ENCODE measurements at places on chromosomes 5 and 9.

DNA sequence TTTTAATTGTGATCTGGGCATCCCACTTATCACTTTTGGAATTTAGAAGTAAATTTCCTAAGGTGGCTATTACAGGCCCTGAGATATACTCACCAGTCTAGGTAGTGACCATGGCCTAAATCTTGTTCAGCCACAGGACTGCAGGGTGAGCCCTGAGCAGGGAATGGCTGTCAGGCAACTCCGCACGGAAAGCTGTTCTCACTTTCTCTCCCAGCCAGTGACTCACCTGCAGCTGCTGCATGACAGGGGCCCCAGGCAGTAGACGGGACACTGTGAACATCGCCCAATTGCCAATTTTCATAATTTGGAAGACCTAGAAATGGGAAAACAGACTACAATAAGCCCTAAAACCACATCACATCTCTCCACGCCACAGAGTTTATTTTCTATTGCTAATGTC lies 69.6 kb upstream of the TAF1L start:
- DNase-seq = no peak

DNA sequence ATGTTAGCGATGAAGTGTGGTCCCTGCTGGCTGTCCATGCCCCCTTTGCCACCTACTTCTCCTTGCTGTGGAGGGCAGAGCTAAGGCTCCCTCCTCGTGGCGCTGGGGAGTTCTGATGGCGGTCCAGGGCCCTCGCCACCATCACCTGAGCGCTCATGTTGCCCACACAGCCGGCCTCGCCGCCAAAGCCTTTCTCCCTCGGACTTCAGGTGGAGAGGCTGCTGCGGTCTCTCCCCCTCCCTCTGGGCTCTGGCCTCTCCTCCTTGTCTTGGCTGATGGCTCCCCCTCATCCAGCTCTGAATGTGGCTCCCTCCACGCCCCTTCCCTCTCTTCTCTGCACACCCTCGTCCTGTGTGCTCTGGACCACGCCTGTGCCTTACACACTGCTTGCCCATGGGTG lies 14.5 kb upstream of the LPCAT1 start:
- DNase-seq = no peak

DNA sequence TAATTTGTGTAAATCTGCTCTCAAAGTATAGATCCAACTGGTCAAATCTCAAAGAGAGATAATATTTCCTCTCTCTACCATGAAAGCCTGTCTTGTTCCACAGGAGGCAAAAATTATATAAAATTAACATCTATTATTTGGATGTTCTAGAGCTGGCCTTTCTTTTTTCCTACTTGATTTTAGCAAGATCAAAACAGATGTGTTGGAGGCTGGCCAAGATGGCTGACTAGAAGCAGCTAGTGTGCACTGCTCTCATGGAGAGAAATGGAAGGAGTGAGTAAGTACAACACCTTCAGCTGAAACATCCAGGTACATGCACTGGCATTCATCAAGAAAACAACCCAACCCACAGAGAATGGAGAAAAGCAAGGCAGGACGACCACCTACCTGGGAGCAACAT lies 298.6 kb upstream of the SLC24A2 start:
- no peak for DNase-seq

DNA sequence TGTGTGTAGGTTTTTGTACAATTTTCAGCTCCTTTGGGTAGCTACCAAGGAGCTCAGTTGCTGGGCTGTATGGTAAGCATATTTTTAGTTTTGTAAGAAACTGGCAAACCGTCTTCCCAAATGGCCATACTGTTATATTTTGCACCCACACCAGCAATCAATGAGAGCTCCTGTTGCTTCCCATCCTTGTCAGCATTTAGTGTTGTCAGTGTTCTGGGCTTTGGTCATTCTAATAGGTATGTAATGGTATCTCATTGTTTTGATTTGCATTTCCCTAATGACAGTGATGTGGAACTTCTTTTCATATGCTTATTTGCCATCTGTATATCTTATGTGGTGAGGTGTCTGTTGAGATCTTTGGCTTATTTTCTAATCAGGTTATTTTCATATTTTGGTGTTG lies 320.1 kb downstream of the MLLT3 start:
- DNase-seq = no peak

DNA sequence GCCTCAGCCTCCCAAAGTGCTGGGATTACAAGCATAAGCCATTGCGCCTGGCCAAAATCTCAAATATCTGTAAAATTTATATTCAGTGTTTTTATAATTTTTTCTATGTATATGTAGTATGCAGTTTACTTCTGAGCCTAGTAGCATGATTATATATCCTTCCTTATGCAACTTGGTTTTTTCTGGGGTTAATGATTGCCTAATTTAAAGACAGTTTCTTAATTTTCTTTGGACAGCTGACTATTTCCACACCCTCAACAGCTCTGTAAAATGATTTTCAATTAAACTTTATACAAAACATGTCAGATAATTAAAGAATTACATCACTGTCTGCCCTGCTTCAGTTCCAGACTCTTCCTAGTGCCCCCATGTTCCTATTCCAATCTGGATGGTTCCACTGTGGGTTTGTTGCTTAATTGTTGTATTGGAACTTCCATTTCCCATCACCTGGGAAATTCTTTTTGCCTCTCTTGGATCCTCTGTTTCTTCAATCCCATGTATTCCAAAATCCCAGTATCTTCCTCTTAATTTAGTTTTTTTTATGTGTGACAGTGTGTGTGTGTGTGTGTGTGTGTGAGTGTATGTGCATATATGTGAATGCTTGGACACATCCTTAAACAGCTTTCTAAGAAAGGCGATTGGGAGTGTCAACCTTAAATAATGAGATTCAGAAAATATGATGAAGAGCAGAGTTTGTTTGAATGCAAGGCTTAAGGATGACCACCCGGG lies 53.2 kb downstream of the C5orf22 start:
- DNase-seq = no peak

DNA sequence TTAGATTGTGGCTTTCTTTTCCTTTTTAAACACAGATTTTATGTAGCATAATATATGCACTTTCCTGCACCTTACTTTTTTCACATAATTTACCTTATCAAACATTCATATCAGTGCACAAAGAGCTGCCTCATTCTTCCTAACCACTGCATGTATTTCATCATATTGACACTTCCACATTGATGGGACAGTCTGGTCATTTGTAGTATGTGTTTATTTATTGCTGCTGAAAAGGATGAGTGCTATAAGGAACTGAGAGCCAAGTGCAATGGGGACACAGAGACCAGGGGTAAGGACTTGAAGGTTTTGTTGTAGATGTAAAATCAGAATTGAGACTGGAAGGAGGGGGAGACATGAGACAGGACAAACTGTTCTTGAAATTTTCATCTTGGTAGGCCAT lies 193.8 kb downstream of the SMARCA2 start:
- no peak for DNase-seq

DNA sequence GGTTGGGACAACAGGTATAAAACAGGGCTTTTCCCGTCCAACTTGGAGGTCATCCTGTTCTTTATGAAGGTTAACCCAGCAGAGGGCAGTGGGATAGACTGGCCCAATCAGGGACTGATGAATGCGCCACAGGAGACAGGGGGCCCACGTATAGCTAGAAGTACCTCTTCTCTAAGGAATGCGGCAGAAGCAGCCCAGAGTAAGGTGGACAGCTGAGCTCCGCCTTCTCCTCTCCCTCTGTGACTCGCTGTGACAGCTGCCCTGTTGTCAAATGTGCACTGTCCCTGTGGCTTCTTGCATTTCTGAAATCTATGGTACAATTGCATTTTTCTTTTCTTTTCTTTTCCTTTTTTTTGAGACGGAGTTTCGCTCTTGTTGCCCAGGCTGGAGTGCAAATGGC lies 306.6 kb downstream of the FBXL7 start:
- DNase-seq = no peak

DNA sequence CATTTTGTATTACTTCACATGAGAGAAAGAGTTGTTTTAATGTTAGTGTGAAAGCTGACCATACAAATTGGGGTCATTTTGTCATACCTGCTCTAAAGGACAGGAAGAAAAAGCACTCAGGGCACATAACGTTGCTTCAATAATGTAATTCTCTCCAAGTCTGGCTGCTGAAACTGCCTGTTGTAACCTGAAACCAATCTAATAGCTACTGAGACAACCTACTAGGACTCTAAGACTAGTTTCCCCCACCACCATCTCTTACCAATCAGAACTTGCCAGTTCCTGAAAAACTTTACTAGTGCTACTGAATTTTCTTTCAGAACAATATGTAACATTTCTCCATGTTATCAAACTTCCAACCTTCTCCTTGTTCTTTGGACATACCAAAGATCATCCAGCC lies 374.7 kb downstream of the PTPRD start:
- DNase-seq = no peak

DNA sequence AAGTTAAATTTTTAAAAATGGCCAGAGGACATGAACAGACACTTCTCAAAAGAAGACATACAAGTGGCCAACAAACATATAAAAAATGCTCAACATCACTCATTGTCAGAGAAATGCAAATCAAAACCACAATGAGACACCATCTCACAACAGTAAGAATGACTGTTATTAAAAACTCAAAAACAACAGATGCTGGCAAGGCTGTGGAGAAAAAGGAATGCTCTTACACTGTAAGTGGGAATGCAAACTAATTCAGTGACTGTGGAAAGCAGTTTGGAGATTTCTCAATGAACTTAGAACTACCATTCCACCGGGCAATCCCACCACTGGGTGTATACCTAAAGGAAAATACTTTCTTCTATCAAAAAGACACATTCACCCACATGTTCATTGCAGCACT lies 168.5 kb upstream of the PIK3R1 start:
- DNase-seq = peak; percentile 64

DNA sequence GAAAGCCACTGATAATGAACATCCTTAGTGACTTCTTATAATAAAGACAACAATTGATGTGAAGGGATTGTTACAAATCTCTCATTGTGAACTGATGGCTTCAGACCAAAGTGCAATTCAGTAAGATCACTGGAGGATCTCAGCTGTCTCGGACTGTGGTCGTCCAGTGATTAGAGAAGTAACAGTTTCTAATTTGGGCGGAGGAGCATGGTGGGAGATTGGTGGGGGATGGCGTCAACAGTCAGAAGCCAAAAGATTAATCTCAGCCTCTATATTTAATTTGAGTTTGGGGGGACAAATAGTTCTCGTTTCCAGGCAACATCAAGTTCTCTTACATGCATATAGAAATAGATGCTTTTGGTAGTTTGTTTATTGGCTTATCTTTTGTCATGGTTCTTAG lies 11.4 kb downstream of the GZMK start:
- DNase-seq = no peak

GRCh38 chr9:83665580-83666200 lies 42.1 kb downstream of the UBQLN1 start:
- DNase-seq = no peak

DNA sequence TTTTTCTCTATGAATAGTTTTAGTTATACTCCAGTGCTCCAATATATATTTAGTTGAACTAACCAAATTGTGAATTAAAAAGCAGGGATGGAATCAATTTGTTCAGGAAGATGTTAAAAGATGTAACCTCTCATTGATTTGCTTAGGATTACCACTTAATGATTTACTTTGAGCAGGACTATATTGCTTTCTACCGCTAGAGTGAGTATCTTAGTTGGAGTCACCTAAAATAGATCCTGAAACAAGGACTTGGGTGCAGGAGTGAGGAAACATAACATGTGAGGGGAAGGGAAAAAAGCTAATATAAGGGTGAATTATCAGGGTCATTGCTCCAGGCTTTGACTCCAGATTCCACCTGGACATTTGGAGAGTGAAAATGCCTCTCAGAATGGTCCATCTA lies 2277.4 kb upstream of the C9orf72 start:
- no peak for DNase-seq

DNA sequence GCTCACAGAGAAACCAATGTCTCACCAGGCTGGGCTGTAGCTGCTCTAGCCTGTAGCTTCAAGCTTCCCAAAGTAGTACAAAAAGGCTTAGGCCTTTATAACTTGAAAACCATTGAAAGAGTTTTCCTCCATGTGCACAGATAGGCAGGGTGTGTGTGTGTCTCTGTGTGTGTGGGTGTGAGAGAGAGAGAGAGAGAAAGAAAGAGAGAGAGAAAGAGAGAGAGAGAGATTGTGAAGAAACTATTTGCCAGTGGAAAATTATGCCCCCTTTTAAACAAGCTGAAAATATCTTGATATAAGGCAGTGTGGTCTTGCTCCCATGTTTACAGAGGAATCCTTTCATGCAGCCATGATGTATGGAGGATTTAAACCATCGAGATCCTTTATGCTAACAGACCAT lies 17.9 kb upstream of the GDNF start:
- no peak for DNase-seq

Measured in skeletal muscle cell (primary cell).